Muscle of leg (tissue), 16 donors: ENCODE measurements at places on chromosomes 5 and 9. TPM values are rescaled to one million over a fixed set of nuclear protein-coding genes. Genes with fewer than 3 reads are reported as not detected.

GRCh38 chr5:58622936-58623871, 40.3 kb downstream of the RAB3C start:
- no peaks in the 10 kb centered on the region for H3K27me3 ChIP-seq
- peak; percentile 31 for DNase-seq
- H3K27ac ChIP-seq = no peak overlapping the region
- no peaks in the 10 kb centered on the region for H3K36me3 ChIP-seq

DNA sequence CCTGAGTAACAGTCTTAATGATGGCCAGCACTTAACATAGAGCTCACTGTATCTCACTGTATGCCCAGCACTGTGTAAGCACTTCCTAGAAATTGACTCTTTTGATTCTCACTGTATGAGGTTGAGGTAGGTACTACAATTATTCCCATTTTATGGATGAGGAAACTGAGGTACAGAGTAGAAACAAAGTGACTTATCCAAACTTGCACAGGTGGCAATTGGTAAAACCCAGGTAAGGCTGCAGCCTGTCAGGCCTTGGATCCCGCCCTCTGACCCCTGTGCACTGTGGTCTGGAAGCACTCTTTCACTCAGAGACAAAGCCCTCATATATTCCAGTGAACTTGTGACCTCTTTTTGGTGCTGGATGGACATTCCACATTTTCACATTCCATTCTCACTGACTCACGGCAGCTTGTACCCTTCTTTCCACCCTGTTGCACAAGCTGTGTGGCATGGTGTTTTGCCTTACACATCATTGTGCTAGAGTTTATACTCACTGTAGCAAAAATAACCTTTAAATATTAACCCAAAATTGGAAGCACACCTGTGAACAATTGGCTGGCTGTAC, 21.7 kb downstream of the ANKRD55 start:
- no peak overlapping the region for H3K27ac ChIP-seq
- H3K4me3 ChIP-seq = no peak overlapping the region
- H3K4me1 ChIP-seq = no peaks in the 10 kb centered on the region
- H3K36me3 ChIP-seq = no peaks in the 10 kb centered on the region
- no peaks in the 10 kb centered on the region for H3K27me3 ChIP-seq
- DNase-seq = peak; percentile 18

GRCh38 chr5:18052569-18052968, 418.3 kb downstream of the TAF11L14 start:
- no peak for DNase-seq
- H3K36me3 ChIP-seq = no peaks in the 10 kb centered on the region
- H3K27ac ChIP-seq = no peak overlapping the region
- H3K4me3 ChIP-seq = no peak overlapping the region

DNA sequence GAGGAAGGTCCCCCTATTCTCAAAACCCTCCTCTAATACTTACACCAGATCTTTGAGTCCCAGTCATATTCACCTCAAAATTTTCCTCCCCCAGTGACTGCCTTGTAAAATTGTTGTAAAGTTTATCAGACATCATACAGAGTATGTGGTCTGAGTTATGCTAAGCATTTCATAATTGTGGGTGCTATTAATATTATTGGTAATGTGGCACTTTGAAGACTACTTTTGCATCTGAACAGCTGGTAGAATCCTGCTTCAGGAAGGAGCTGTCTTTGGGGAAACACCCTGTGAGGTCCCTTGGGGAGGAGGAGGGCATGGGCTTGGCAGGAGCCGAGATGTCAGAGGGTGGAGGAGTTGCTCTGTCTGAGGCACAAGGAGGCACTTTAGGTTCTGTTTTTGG, 164.9 kb upstream of the ZNF618 start:
- no peak overlapping the region for H3K4me3 ChIP-seq
- no peak overlapping the region for H3K27ac ChIP-seq
- peaks cover 11% of the 10 kb centered on the region for H3K4me1 ChIP-seq
- no peaks in the 10 kb centered on the region for H3K36me3 ChIP-seq
- H3K27me3 ChIP-seq = no peaks in the 10 kb centered on the region

GRCh38 chr5:73942783-73943182, 316.8 kb downstream of the ARHGEF28 start:
- H3K4me3 ChIP-seq = no peak overlapping the region
- no peak overlapping the region for H3K27ac ChIP-seq
- H3K36me3 ChIP-seq = no peaks in the 10 kb centered on the region
- DNase-seq = no peak
- H3K27me3 ChIP-seq = no peaks in the 10 kb centered on the region

- no peak for DNase-seq
- H3K36me3 ChIP-seq = no peaks in the 10 kb centered on the region
- no peak overlapping the region for H3K4me3 ChIP-seq
- H3K27ac ChIP-seq = no peak overlapping the region
- H3K27me3 ChIP-seq = no peaks in the 10 kb centered on the region
Measured at GRCh38 chr9:31168161-31168560, 1216.3 kb upstream of the ACO1 start.

Gene MPDZ
- 39.5 TPM for total RNA-seq

DNA sequence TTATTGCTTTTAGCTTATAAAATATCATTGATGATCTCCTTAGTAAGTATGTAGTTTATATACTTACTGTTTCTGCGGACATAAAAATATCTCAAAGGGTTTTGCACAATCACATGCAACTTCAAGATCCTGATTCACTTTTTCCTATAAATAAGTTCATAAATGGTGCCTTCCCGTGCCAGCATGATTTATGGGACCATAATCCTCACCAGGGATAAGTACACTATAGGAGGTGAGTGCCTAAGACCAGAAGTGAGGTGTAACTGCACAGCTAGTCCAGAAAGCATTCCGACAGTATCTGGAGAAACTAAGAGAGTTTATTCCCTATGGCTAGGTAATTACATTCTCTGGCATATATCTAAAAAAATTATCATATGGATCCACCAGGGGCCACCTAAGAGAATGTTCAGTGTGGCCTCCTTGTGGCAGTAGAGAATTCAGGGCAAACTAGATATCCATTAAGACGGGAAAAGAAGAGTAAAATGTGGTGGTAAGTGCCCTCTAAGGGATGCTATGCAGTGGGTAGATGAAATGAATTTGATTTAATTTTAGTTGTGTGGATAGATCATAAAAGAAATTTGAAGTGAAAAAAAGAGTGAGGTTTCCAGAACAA, 402.5 kb upstream of the SLC24A2 start:
- no peaks in the 10 kb centered on the region for H3K4me1 ChIP-seq
- H3K27ac ChIP-seq = no peak overlapping the region
- no peaks in the 10 kb centered on the region for H3K27me3 ChIP-seq
- no peaks in the 10 kb centered on the region for H3K36me3 ChIP-seq

GRCh38 chr9:127938298-127938690, 640 bp upstream of the DPM2 start:
- peaks cover 49% of the 10 kb centered on the region for H3K36me3 ChIP-seq
- H3K4me1 ChIP-seq = peaks cover 43% of the 10 kb centered on the region
- H3K27me3 ChIP-seq = no peaks in the 10 kb centered on the region
- peak; percentile 69 for DNase-seq
- H3K27ac ChIP-seq = peak overlapping the region; percentile 76

DNA sequence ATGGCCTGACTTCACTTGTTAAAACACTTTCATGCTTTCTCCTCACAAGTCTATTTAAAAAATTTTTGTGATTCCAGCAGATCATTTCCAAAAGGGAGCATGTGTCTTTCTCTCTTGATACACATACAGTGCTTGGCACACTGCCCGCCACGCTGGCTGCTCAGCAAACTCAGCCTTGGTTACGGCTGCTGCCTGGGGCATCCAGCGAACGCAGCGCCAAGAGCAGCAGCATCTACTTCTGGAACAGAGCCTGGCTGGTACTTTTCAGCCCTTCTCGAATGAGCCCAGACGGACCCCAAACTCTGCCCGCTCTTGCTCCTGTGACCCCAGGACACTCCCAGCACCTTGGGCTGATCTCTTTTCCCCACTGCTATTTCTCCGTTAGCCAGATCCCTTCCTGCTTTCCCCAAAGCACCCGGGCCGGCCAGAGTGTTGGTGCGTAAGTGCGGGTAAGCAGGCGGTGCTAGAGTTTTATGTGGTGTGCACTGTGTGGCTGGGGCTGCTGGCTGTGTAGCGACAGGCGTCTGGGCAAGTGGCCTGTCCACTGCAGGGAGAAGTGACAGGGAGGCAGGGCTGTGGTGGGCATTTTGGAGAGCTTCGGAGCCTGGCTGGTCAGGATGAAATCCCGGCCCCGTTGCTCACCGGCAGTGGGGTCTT, 73.2 kb downstream of the SH3PXD2B start:
- H3K27ac ChIP-seq = peak overlapping the region; percentile 59
- no peaks in the 10 kb centered on the region for H3K27me3 ChIP-seq
- peaks cover 16% of the 10 kb centered on the region for H3K4me1 ChIP-seq
- DNase-seq = peak; percentile 92
- peaks cover 46% of the 10 kb centered on the region for H3K36me3 ChIP-seq

Gene PAPPA
- total RNA-seq = 1.3 TPM

- no peaks in the 10 kb centered on the region for H3K27me3 ChIP-seq
- DNase-seq = peak; percentile 29
- H3K27ac ChIP-seq = no peak overlapping the region
Measured at GRCh38 chr9:16413509-16414016, 456.9 kb downstream of the BNC2 start.

DNA sequence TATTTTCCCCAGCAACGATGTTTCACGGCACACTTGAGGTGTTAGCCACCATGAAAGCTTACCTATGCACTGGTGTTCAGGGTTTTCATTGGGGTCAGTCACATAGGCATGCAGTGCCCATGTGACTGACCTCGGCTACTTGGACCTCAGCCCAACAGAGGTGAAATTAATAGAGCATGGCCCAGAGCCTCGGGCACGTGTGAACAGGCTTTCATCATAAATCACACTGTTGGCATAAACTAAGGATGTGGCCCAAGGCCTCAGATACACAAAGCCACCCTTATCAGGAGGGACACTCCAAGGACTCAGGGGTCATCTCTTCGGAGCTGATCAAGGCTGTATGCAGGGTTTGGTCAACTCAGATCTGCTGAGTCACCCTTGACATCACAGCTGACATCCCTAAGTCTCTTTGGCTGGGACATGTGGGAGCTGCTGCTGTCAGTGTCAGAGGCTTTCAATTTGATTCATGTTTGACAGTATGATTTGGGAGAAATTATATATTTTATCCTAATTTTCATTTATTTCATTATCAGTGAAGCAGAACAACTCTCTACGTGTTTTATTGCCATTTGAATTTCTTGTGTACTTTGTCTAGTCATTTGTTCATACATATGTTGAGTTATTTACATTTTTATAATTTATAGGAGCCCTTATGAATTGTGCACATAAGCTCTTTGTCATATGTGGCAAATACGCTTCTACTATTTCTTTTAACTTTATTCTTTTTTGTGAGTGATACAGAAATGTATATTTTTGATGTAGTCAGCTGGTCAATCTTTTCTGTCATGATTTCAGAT, 59.7 kb upstream of the ANKRD33B start:
- DNase-seq = no peak
- peaks cover 17% of the 10 kb centered on the region for H3K4me1 ChIP-seq
- H3K27me3 ChIP-seq = peaks cover under 1% of the 10 kb centered on the region

DNA sequence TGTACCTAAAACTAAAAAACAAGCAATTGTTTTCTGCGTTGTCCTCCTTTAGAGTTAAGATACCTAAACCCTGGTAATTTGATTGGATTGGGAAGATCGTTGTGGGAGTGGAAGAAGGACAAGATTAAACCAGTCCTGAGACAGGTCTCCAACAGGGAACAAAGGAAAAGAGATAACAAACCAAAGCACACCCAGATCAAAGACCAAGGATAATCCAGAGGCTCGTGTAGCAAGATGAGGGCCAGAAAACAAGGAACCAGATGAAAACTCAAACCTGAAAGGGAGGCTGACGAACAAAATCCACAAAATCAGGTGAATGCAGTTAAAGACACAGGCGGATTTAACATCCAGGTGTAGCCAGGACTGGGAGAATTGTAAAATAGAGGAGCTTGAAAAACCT, 618.1 kb downstream of the SLCO4C1 start:
- H3K27ac ChIP-seq = no peak overlapping the region
- H3K4me1 ChIP-seq = no peaks in the 10 kb centered on the region
- no peaks in the 10 kb centered on the region for H3K27me3 ChIP-seq
- no peaks in the 10 kb centered on the region for H3K36me3 ChIP-seq
- DNase-seq = no peak
- H3K4me3 ChIP-seq = no peak overlapping the region
